ACHN (cell line): ENCODE measurements at places on chromosomes 1 and 21.

DNA sequence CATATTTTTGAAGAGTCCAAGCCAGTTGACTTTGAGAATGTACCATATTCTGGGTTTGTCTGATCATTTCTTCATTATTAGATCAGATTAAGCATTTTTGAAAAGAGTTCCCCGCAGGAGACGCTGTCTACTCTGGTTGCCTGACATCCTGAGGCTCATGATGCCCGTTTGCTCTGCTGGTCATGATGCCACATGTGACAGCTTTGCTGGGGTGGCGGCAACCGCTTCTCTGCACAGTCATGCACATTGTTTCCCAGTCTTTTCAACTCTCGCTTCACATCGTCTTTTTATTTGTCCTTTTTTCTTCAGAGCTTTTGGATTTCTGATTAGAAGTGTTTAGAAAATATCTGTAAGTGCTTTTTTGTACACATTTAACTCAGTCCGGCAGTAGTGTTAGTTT is 90.7 kb downstream of the ST6GALNAC5 start:
- DNase-seq, result no peak

DNA sequence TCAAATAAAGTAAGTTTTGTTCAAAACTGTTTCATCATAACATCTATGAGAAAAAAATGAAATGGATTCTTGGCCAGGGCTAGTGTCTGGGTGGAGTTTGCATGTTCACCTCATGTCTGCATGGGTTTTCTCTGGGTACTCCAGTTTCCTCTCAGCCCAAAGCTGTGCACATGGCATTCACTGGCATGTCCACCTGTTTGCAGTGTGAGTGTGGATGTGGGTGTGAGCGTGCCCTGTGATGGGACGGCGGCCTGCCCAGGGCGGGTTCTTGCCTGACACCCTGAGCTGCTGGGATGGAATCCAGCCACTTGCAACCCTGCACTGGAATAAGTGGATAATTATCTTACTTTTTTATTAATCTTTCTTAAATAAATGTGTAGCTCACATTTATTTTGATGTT is 185.5 kb downstream of the RYR2 start:
- no peak for DNase-seq

- DNase-seq, result no peak
Observed at GRCh38 chr1:85224734-85225623, 24.2 kb upstream of the SYDE2 start.

DNA sequence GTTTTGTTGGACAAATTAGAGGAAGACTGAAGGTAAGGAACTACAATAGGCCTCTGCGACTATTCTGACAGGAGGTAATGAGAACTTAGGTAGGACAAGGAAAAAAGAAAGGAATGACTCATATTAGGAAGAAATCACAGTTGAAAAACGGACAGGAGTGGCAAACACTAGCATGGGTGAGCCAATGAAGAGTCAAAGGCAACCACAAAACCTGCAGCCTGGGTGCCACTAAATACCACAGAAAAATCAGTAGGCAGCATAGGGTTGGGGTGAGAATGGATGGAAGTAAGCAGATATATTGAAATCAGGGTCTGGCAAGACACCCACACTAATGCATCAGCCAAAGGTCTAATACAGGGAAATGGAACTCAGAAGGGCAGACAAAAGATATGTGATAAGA is 10.0 kb downstream of the RBM34 start:
- DNase-seq, result no peak

DNA sequence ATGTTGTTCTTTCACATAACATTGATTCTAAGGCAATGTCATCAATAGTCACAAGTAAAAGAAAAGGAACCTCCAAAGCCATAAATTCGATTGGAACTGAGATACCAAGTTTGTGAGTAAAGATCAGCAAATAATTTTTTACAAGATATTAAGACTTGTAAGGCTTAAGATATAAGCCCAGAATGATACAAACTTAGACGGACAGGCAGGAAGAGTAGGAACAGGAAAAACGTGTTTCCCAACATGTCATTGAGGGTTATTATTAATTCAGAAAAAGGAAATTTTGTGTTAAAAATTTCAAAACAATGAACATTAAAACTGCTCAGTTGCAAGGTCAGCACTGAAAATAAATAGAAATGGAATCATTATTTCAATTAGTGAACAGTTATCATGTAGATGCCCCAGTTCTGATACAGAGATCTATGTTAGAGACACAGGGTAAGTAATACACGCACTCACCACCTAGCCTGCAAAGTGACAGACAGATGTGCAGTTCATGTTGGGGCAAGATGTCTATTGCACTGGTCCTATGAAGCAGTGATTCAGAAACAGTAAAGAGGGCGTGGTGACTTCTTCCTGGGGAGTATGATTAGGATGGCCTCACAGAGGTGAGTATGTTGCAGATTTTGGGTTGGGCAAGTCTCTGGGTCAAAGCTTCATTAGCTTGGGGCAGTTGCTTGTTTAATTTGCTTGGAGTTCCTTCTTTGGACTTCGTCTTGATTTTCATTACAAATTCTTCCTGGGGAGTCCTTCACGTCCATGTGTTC is 284.4 kb downstream of the SETD4 start:
- DNase-seq, result no peak

- DNase-seq, result no peak
Observed at GRCh38 chr1:50972766-50973165, 2.7 kb downstream of the CDKN2C start.

GRCh38 chr1:147272042-147272441 is 29.6 kb downstream of the CHD1L start:
- no peak for DNase-seq

- peak; percentile 56 for DNase-seq
Observed at GRCh38 chr1:65209005-65209885, 61.2 kb downstream of the AK4 start.

GRCh38 chr1:32619701-32620485 is 30.5 kb downstream of the ZBTB8OS start:
- DNase-seq, result peak; percentile 34

DNA sequence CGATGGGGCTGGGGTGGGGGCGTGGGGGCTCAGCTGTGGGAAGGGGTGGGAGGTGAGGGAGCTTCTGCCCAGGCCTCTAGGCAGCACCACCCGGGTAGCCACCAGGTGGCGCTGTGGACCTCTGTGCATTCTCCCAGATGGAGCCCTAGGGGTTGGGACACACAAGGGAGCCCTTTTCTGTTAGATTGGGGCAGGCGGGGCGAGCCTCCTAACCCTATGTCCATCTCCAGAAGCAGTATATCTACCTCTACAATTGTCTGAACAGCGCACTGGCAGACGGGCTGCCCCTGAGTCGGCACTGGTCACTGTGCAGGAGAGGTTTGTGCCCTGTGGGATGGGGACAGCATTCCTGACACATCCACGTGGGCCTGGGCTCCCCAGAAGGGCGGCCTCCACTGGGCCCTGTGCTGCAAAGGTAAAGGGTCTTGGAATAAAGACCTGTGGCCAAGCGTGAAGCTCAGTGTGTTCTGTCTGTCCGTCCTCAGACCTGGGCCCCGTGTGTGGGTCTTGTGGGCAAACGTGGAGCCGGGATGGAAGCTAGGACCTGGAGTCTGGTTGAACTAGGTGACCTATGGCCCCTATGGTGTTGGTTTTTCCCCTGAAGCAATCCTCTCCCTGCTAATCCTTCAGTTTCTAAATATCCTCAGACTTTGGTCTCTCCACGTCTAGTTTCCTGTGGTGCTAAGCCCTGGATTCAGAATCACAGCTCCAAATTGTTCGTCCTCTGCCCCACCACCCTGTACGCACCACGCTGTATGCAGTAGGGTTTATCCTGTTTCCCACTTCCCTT is 4.4 kb upstream of the LGR6 start:
- DNase-seq, result peak; percentile 72

DNA sequence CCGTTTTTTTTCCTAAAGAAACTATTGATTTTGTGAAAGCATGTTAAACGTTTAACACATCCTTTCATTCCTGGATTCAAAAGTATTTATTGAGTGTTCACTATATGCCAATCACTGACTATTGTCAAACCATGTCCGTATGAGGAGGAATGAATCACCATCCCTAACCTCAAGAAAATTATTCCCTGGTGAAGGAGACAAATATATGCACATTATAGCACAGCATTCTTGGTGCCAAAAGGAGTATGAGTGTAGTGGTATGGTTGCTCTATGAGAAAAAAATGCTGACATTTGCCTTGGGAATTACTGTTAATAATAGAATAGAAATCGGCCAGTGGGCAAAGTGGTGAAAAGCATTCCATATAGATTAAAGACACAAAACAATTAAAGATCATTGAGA is 1390.1 kb downstream of the MRPL39 start:
- no peak for DNase-seq

DNA sequence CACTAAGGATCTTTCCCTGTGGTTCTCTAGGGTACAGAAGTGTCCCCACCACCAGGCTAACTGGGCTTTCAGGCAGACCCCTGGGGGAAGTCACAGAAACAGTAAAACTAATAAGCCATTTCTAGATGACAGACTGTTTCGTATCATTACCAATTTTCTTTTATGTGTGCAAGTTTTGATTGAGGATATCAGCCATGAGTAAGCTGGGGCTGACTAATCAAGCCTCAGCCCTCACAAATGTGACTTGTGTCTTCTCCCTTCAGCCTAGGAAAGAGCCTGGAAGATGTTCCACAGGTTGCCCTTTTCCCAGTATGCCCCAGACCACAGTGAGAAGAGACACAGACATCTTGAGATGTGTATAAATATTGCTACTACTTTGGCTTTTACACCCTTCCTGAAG is 10.5 kb downstream of the PTGFRN start:
- no peak for DNase-seq

GRCh38 chr21:44533891-44534627 is 5.9 kb downstream of the KRTAP10-1 start:
- no peak for DNase-seq

- DNase-seq, result peak; percentile 32
Observed at GRCh38 chr1:204366759-204367158, 7.0 kb upstream of the PLEKHA6 start.

- no peak for DNase-seq
Observed at GRCh38 chr1:167441222-167441621, 77.1 kb downstream of the CD247 start.

GRCh38 chr1:151716771-151717631 is at the start of gene CELF3:
Gene CELF3 (minus strand): TSS chr1:151716803. CDS start chr1:151716020, 783 bp downstream.
- DNase-seq, result no peak

DNA sequence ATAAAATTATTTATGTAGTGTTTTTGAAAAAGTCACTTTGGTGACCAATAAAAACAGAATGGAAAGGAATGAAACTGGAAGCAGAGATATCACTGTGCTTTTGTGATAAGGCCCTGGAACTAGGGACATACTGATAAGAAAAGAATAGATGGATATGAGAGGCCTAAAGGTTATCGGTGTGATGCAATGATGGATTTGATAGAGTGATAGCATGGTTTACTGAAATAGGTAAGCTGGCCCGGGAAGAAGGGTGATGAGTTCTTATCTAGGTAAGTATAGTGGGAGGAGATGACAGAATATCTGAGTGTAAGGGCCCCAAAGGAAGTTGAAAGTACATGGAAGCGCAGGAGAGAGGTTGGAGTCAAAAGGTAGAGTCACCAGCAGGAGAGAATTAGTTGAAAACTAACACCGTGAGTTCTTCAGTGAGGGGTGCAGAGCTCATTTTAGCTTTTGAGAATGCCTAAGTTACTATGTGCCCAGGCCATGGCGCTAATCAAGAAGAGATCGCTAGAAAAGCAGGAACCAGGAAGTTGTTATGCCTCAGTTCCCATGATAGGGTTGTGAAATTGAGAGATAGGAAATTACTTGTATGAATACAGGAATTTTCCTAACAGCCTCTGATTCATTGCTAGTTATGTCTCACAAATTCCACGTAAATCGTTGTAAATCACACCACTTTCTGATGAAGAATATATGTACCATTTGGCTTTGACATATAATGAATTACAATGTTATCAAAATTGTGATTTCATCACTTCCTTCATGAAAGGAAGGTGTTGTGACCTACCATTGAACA is 115.3 kb downstream of the PLA2G4A start:
- DNase-seq, result no peak

GRCh38 chr21:31354604-31355443 is 10.8 kb upstream of the TIAM1 start:
- peak; percentile 76 for DNase-seq

GRCh38 chr21:46038871-46039397 is 57.4 kb downstream of the COL6A1 start:
- no peak for DNase-seq

- peak; percentile 85 for DNase-seq
Observed at GRCh38 chr1:78649628-78650027, at the start of gene IFI44. Gene IFI44 (plus strand): TSS chr1:78649831. CDS start chr1:78650196, 365 bp downstream.

GRCh38 chr1:153361480-153362109 is 3.9 kb downstream of the S100A9 start:
- no peak for DNase-seq

- no peak for DNase-seq
Observed at GRCh38 chr1:220921971-220922635, 42.9 kb downstream of the HLX start.

GRCh38 chr1:178275553-178275952 is 181.6 kb downstream of the RASAL2 start:
- DNase-seq, result no peak

DNA sequence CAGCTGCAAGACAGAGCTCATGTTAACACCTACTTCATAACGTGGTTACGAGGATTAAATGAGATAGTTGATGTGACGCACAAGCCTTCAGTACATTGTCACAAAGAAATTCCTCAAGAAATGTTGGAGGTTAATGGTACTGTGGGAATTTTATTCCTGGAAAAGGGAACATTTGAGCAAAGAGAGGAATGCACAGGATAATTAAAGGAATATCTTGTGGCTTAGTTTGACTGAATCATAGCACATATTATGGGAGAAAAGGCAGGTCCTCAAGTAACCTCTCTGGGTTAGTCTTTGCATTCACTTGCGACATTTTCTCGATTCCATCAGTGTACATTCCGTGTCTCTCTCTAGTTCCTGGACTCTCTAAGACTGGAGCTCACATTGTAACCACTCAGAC is 300.2 kb upstream of the DUSP10 start:
- no peak for DNase-seq

GRCh38 chr1:199447906-199448305 is 579.6 kb upstream of the NR5A2 start:
- DNase-seq, result no peak

DNA sequence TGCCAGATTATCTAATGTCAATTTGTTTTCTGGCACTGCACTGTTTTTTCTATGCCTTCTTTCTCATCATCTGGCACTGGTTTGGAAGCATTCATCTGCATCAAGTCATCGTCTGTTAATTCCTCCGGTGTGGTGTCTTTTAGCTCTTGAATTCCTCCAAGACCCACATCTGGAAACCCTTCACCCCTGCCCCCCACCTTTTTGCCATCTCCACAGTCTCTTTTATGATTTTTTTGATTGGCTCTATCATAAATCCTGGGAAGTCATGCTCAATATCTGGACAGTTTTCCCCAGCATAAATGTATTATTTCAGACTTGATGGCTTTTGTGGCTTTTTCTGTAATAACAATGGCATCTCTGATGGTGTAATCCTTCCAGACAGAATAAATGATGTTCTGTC is 10.4 kb upstream of the KCNK1 start:
- no peak for DNase-seq

DNA sequence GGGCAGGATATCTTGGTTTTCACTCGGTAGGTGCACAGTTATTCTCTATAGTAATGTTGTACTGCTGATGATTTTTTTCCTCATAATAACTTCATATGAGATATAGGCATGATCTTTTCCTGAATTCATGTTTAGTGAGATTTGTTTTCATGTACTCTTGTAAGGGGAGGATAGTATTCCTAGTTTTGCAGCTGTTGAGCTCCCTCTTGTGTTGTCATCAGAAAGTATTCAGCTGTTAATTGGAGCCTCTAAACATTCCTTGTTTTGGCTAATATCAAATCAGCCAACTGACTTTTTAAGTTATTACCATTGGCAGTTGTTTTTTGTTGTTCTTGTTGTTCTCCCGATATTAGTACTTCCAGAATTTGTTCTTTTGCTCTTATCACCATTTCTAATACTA is 24.4 kb downstream of the OR10R2 start:
- peak; percentile 36 for DNase-seq

GRCh38 chr1:19949016-19949415 is 25.6 kb upstream of the PLA2G2E start:
- DNase-seq, result peak; percentile 5
